ENCODE measurements at places on chromosomes 12 and 14. TPM values are rescaled to one million over a fixed set of nuclear protein-coding genes. Genes with fewer than 3 reads are reported as not detected.

AGAP2 gene
- total RNA-seq: 17.9 TPM

ERGIC2 gene
- 58.6 TPM for total RNA-seq

GDF11 gene
- total RNA-seq: 15.2 TPM

KRT75 gene
- not detected for total RNA-seq

NAA30 gene
- total RNA-seq: 13.9 TPM

ASIC1 gene
- total RNA-seq: 0.13 TPM

GYS2 gene
- total RNA-seq: not detected

SSPN gene
- not detected for total RNA-seq

RD3L gene
- total RNA-seq: not detected

CAMKK2 gene
- 37.7 TPM for total RNA-seq

KCNJ8 gene
- total RNA-seq: not detected

C12orf50 gene
- total RNA-seq: not detected

ZNF385A gene
- total RNA-seq: 23.5 TPM

HOXC5 gene
- total RNA-seq: not detected

KLRC2 gene
- 0.43 TPM for total RNA-seq
